Cardiac septum (tissue), 1 donor: ENCODE measurements at places on chromosomes 12 and 14.

DNA sequence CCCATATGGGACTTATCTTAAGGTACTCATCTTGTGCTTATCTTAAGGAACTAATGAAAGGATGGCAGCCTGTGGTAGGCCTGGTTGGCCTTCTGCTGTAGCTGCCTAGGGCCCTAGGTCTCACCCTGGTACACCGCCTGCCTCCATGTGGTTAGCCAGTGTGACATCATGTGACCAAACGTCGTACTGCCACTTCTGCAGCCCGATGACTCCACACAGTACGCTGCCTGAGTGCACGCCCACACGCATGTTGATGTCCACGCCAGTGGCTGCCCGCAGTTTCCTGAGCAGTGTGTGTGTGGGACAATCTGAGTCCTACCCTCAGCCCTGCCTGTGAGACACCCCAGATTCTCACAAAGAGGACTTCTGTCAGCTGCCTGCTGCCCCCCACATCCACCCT, 5.1 kb downstream of the ADCY4 start:
- peak; percentile 91 for DNase-seq

DNA sequence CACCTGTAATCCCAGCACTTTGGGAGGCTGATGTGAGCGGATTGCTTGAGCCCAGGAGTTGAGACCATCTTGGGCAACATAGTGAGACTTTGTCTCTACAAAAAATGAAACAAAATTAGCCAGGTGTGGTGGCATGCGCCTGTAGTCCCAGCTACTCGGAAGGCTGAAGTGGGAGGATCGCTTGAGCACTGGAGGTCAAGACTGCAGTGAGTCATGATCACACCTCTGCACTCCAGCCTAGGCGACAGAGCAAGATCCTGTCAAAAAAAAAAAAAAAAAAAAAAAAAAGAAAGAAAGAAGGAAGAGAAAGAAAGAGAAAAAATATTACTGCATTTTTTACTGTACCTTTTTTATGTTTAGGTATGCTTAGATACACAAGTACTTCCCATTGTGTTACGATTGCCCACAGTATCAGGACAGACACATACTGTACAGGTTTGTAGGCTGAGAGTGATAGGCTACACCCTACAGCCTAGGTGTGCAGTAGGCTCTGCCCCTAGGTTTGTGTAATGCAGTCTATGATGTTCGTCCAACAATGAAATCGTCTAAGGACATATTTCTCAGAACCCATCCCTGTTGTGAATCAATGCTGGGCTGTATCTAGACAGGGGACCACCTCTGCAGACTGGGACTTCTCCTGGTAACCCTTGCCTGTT, 160.4 kb upstream of the PWP1 start:
- no peak for DNase-seq

- DNase-seq = no peak
Measured at GRCh38 chr14:36524874-36525745, 5.1 kb upstream of the NKX2-1 start.

DNA sequence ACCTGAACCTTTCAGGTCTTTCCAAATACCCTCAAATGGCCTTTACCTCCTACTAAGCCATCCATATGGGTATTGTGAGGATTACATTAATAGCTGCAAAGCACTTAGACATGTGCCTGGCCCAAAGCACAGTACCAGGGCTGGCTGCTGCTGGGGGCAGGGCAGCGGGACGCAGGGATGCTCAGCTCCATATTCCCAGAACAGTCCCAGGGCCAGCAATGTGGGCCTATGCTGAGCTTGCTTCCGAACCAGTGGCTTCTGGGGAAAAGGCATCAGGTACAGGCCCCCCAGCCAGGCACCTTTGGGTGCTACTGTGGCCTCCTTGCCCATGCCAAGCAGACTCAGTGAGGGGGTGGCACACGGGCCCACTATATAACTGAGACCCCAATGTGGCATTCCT, 10.4 kb downstream of the ACTN1 start:
- no peak for DNase-seq

- DNase-seq = no peak
Measured at GRCh38 chr12:5745251-5745888, 199.7 kb downstream of the ANO2 start.

- no peak for DNase-seq
Measured at GRCh38 chr14:88305528-88306322, 17.3 kb downstream of the KCNK10 start.
